ENCODE measurements at places on chromosomes 11 and 22. TPM values are rescaled to one million over a fixed set of nuclear protein-coding genes. Genes with fewer than 3 reads are reported as not detected.

The MIEF1 gene
- total RNA-seq: 19.4 TPM

The CNTN5 gene
- total RNA-seq: 0.19 TPM

The DUSP8 gene
- 7.7 TPM for total RNA-seq

The RAB3IL1 gene
- total RNA-seq: 4.6 TPM

The EMID1 gene
- 1.8 TPM for total RNA-seq

The MUC6 gene
- 0.50 TPM for total RNA-seq

The RHOD gene
- total RNA-seq: 39.9 TPM

The TCN2 gene
- 11.3 TPM for total RNA-seq

The PAMR1 gene
- total RNA-seq: 2.0 TPM

The ZFTA gene
- total RNA-seq: 4.8 TPM

The DNAJB7 gene
- total RNA-seq: not detected

The INSC gene
- total RNA-seq: 0.44 TPM

The TIMP3 gene
- total RNA-seq: 58.6 TPM

The SHISAL1 gene
- 0.22 TPM for total RNA-seq

The INS gene
- total RNA-seq: not detected

The FOLR2 gene
- total RNA-seq: 7.7 TPM

DNA sequence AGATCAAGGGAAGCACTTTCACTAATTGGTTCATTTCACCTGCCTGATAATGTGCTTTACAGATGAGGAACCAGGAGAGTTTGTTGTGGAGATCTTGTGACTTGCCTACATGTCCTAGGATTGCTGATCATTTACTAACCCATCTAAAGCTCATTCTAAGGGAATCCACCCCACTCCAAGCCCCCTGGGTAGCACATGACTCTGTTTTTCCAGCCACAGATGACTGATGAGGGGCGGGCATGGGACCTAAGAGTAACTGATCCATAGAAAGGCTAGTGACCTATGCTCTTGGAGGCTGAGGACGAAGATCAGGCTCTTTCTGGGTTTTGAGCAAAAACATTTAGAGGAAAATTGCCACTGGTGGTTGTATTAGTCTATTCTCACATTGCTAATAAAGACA, 378.1 kb downstream of the CADM1 start:
- H3K4me1 ChIP-seq: no peaks in the 10 kb centered on the region
- DNase-seq: no peak
- H3K4me3 ChIP-seq: no peak overlapping the region

GRCh38 chr11:64758330-64759079, 1.3 kb downstream of the PYGM start:
- DNase-seq: no peak
- no peaks in the 10 kb centered on the region for H3K4me1 ChIP-seq
- H3K4me3 ChIP-seq: no peak overlapping the region
- H3K36me3 ChIP-seq: peaks cover 7% of the 10 kb centered on the region
- no peak overlapping the region for H3K27ac ChIP-seq

DNA sequence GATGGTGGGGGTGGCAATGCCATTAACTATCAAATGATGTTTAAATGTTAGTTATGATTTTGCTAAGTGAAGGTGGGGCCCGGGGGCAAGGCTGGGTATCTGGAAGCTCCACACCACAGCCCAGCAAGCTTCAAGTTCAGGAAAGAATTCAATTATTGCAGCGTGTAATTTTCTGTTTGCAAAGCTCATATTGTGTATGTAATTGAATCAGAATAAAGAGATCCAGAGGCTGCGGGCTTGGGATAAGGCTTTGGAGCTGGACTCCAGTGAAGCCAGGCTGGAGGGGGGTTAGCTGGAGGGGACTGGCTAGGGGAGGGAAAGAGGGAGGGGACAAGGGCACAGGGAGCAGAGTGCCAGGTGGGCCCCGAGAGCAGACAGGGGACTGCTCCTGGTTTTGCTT, 557.1 kb upstream of the CADM1 start:
- no peak for DNase-seq
- no peak overlapping the region for H3K4me3 ChIP-seq
- no peaks in the 10 kb centered on the region for H3K36me3 ChIP-seq
- no peaks in the 10 kb centered on the region for H3K27me3 ChIP-seq
- no peak overlapping the region for H3K27ac ChIP-seq
- no peaks in the 10 kb centered on the region for H3K4me1 ChIP-seq

GRCh38 chr11:61059260-61059752, 43.0 kb upstream of the CD5 start:
- H3K36me3 ChIP-seq: no peaks in the 10 kb centered on the region
- H3K27ac ChIP-seq: no peak overlapping the region
- DNase-seq: no peak

DNA sequence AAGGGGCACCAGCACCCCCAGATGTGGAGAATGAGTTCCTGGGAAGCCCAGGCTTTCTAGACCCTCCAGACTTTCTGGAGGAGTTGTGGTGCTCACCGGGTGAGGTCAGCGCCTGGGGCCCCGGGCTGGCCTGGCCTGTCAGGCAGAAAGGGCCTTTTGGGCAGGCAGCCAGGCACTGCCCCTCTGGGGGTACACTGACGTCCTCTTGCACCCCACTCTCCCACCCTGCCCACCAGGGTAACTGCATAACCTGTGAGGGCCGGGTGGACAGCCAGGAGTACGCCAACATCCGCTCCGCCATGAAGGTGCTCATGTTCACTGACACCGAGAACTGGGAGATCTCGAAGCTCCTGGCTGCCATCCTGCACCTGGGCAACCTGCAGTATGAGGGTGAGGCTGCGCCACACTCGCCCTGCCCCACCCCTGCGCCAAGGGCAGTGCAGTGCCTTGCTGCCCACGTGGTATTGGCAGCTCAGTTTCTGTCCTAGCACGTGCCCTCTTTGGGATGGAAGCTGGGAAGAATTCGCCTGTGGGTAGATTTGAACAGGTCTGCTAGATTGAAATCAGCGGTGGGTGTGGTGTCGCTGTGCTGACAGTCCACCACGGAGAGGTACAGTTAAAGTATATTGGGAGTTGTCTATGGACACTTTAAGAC, 30.1 kb downstream of the MYO7A start:
- H3K27me3 ChIP-seq: no peaks in the 10 kb centered on the region
- H3K36me3 ChIP-seq: peaks cover 23% of the 10 kb centered on the region
- H3K4me3 ChIP-seq: no peak overlapping the region

GRCh38 chr11:64185175-64185692, 737 bp upstream of the STIP1 start:
- H3K4me1 ChIP-seq: peaks cover 7% of the 10 kb centered on the region
- H3K36me3 ChIP-seq: no peaks in the 10 kb centered on the region
- peak overlapping the region; percentile 58 for H3K4me3 ChIP-seq

GRCh38 chr11:126474220-126474619, 118.7 kb downstream of the ST3GAL4 start:
- no peaks in the 10 kb centered on the region for H3K4me1 ChIP-seq
- no peaks in the 10 kb centered on the region for H3K36me3 ChIP-seq
- H3K4me3 ChIP-seq: no peak overlapping the region
- no peak overlapping the region for H3K27ac ChIP-seq
- H3K27me3 ChIP-seq: no peaks in the 10 kb centered on the region

- DNase-seq: no peak
- H3K4me3 ChIP-seq: no peak overlapping the region
- no peaks in the 10 kb centered on the region for H3K36me3 ChIP-seq
Observed at GRCh38 chr11:134386945-134387344, 25.1 kb downstream of the B3GAT1 start.

- H3K4me1 ChIP-seq: no peaks in the 10 kb centered on the region
- no peak overlapping the region for H3K27ac ChIP-seq
- no peak for DNase-seq
- H3K4me3 ChIP-seq: no peak overlapping the region
- H3K36me3 ChIP-seq: no peaks in the 10 kb centered on the region
- H3K27me3 ChIP-seq: no peaks in the 10 kb centered on the region
Observed at GRCh38 chr11:122642472-122642922, 13.0 kb upstream of the UBASH3B start.

- DNase-seq: peak; percentile 81
- H3K27ac ChIP-seq: peak within 1 kb of the TSS; percentile 89
- H3K27me3 ChIP-seq: no peaks in the 10 kb centered on the region
Observed at GRCh38 chr22:38317122-38317994, at the start of gene CSNK1E. CSNK1E (minus strand) TSS chr22:38317433; CDS start chr22:38314157, 3,276 bp downstream.

- H3K27me3 ChIP-seq: no peaks in the 10 kb centered on the region
- no peak for DNase-seq
- H3K36me3 ChIP-seq: peaks cover 5% of the 10 kb centered on the region
Observed at GRCh38 chr22:41229730-41230400, 10.9 kb downstream of the CHADL start.

- H3K27ac ChIP-seq: peak overlapping the region; percentile 62
- no peaks in the 10 kb centered on the region for H3K27me3 ChIP-seq
- H3K36me3 ChIP-seq: no peaks in the 10 kb centered on the region
Observed at GRCh38 chr11:67468056-67468455, 995 bp downstream of the TMEM134 start.

DNA sequence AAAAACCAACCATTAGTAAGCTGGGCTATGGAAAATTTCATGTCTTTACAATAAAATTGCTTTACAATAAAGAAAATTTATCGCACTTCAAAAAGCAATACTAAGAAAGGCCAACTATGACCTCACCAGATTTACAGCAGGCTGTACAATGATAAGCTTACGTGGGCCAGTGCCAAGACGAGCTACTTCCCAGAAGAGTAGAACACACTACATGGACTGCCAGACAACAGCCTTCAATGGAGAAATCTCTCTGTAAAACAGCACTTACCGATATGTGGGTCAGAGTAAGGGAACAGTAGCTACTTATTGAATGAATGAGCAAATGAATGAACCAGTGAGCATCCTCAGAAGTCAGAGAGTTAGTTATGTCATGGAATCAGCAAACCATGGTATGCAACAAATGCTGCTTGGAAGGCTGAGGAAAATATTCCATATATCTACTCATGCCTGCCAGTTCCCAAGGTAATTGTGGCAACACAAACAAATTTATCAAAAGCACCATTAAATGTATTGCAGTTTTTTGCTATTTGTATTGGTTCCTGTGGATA, 74.4 kb downstream of the SLC36A4 start:
- DNase-seq: no peak
- H3K27me3 ChIP-seq: no peaks in the 10 kb centered on the region
- no peaks in the 10 kb centered on the region for H3K4me1 ChIP-seq
- no peak overlapping the region for H3K27ac ChIP-seq

GRCh38 chr11:118899706-118900360, 16.1 kb downstream of the CXCR5 start:
- H3K27ac ChIP-seq: no peak overlapping the region
- H3K4me1 ChIP-seq: no peaks in the 10 kb centered on the region
- H3K4me3 ChIP-seq: no peak overlapping the region
- H3K36me3 ChIP-seq: peaks cover 49% of the 10 kb centered on the region

DNA sequence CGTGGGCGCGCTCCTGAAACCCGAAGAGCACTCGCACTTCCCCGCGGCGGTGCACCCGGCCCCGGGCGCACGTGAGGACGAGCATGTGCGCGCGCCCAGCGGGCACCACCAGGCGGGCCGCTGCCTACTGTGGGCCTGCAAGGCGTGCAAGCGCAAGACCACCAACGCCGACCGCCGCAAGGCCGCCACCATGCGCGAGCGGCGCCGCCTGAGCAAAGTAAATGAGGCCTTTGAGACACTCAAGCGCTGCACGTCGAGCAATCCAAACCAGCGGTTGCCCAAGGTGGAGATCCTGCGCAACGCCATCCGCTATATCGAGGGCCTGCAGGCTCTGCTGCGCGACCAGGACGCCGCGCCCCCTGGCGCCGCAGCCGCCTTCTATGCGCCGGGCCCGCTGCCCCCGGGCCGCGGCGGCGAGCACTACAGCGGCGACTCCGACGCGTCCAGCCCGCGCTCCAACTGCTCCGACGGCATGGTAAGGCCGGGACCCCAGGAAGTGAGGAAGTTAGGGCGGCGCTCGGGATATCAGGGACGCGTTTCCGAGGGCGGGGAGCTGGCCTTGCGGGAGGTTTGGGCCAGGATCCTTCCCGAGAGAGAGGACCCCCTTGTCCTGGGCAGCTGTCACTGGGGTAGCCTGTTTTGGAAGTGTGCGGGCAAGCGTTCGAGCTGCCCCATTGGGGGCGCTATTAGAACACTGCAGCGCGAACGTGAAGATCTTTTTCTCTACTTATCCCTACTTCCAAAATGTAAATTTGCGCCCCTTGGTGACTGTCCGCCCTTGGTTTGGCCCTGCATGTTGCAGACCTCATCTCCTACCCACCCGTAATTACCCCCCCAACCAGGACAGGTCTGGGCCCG, 796 bp downstream of the MYOD1 start:
- H3K4me1 ChIP-seq: no peaks in the 10 kb centered on the region
- no peaks in the 10 kb centered on the region for H3K36me3 ChIP-seq

GRCh38 chr22:38163844-38164550, 17.6 kb downstream of the PLA2G6 start:
- no peak overlapping the region for H3K4me3 ChIP-seq
- no peaks in the 10 kb centered on the region for H3K27me3 ChIP-seq
- no peaks in the 10 kb centered on the region for H3K36me3 ChIP-seq
- H3K4me1 ChIP-seq: peaks cover 32% of the 10 kb centered on the region
- peak; percentile 82 for DNase-seq

GRCh38 chr11:111476956-111477355, 35.2 kb downstream of the BTG4 start:
- no peak overlapping the region for H3K27ac ChIP-seq
- no peak for DNase-seq
- H3K36me3 ChIP-seq: no peaks in the 10 kb centered on the region
- H3K4me3 ChIP-seq: no peak overlapping the region

DNA sequence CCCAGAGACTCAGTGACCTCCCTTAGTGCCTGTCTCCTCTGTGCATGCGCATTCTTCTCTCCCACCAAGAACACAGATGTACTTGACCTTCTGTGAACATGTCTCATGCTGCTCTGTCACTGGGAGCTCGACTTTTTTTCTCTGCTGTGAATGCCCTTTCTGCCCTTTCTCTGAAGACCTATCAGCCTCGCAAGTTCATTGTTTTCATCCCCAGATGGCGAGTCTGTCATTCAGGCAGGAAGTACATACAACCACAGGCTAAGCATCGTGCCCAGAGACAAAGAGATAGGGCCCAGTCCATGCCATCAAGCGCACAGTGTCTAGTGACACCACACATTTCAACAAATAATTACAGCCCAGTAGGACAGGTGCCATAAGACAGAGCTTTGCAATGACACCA, 50.4 kb upstream of the RAB1B start:
- H3K4me3 ChIP-seq: no peak overlapping the region
- no peaks in the 10 kb centered on the region for H3K4me1 ChIP-seq
- peak; percentile 21 for DNase-seq

DNA sequence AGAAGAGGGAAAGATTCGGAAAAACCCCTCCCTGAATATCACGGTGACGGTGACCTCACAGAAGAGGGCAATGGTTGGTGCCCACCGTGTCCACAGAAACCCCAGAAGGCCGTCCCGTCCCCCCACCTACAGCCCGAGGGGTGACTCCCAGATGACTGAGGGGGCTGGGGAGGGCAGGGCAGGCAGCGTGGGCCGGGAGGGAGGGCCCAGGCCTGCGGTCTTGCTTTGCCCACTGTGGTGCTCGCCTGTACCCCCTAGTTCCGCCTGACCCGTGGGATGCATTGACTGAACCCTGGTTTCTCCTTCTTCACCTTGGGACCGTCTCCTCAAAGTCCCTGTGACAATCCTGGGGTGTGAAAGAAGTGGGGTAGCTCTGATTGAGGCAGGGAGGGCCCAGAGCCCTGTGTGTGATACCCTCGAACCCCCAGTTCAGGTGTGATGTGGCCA, 526.7 kb downstream of the BRD1 start:
- H3K27me3 ChIP-seq: no peaks in the 10 kb centered on the region
- H3K4me3 ChIP-seq: no peak overlapping the region
- DNase-seq: peak; percentile 15
- no peaks in the 10 kb centered on the region for H3K4me1 ChIP-seq
- no peak overlapping the region for H3K27ac ChIP-seq

GRCh38 chr22:20573833-20574615, 66.6 kb downstream of the MED15 start:
- no peaks in the 10 kb centered on the region for H3K4me1 ChIP-seq
- no peaks in the 10 kb centered on the region for H3K27me3 ChIP-seq
- H3K36me3 ChIP-seq: peaks cover 28% of the 10 kb centered on the region

All from right lobe of liver (tissue), 6 donors.